ENCODE measurements at places on chromosomes 2 and 18. TPM values are rescaled to one million over a fixed set of nuclear protein-coding genes. Genes with fewer than 3 reads are reported as not detected.

The ALPG gene
- polyA plus RNA-seq, result not detected

The DYNAP gene
- not detected for polyA plus RNA-seq

The CYP1B1 gene
- 0.31 TPM for polyA plus RNA-seq

The BOLL gene
- polyA plus RNA-seq, result not detected

The CTLA4 gene
- polyA plus RNA-seq, result not detected

The LYPD1 gene
- 0.07 TPM for polyA plus RNA-seq

The RABL2A gene
- 62.2 TPM for polyA plus RNA-seq

The SLC4A5 gene
- polyA plus RNA-seq, result 3.3 TPM

The ERBB4 gene
- not detected for polyA plus RNA-seq

The NT5DC4 gene
- polyA plus RNA-seq, result not detected

The ASPRV1 gene
- 1.1 TPM for polyA plus RNA-seq

The CAPG gene
- 133 TPM for polyA plus RNA-seq

The MROH2A gene
- not detected for polyA plus RNA-seq

The C2orf66 gene
- not detected for polyA plus RNA-seq

The VWC2L gene
- not detected for polyA plus RNA-seq

The CROCC2 gene
- not detected for polyA plus RNA-seq

The SERPINB2 gene
- polyA plus RNA-seq, result 1.1 TPM

The GRHL1 gene
- 0.25 TPM for polyA plus RNA-seq

The SERPINB4 gene
- not detected for polyA plus RNA-seq

The SULT1C2 gene
- not detected for polyA plus RNA-seq

The ECEL1 gene
- not detected for polyA plus RNA-seq

The CDKL4 gene
- polyA plus RNA-seq, result 0.42 TPM

The PID1 gene
- polyA plus RNA-seq, result 0.10 TPM

The ITGA4 gene
- polyA plus RNA-seq, result 102 TPM

The RTP5 gene
- not detected for polyA plus RNA-seq

The CNTNAP5 gene
- not detected for polyA plus RNA-seq

The C1GALT1C1L gene
- not detected for polyA plus RNA-seq

The KIDINS220 gene
- polyA plus RNA-seq, result 12.5 TPM

The MARS2 gene
- 5.1 TPM for polyA plus RNA-seq

The C2orf42 gene
- polyA plus RNA-seq, result 13.0 TPM

The CDH7 gene
- polyA plus RNA-seq, result not detected

The FEV gene
- not detected for polyA plus RNA-seq

All from B cell (primary cell).